RPMI8226 (cell line): ENCODE measurements at places on chromosomes 5 and 9.

DNA sequence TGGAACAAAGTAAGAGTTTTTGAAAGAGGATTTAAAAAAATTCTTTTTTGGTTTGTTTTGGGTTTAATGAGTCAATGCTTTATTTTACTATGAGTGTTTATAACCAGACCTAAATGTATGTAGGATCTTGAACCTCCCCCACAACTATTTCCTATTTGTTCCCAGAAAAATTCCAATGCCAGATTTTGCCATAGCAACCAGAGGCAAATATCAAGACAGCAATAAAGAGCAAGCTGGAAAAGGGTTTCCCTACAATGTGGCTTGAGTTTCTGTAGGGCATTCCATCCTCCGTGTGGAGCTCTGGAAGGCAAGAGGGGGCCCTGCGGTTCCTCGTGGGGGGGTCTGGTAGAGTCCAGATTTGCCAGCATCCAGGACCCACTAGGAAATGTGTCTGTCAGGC is 27.8 kb upstream of the GDNF start:
- DNase-seq, result no peak

GRCh38 chr9:99349870-99350269 is 127.8 kb downstream of the SEC61B start:
- DNase-seq, result no peak

GRCh38 chr9:131873891-131874440 is 134.1 kb upstream of the RAPGEF1 start:
- no peak for DNase-seq

- DNase-seq, result peak; percentile 47
These were observed 506.6 kb upstream of the MPDZ start for GRCh38 chr9:13786131-13786530.

- no peak for DNase-seq
These were observed 2.1 kb downstream of the RNF145 start for GRCh38 chr5:159207222-159207685.

- DNase-seq, result no peak
These were observed 345.1 kb downstream of the SPATA31D1 start for GRCh38 chr9:82333671-82334070.

- DNase-seq, result no peak
These were observed 25.5 kb downstream of the HK3 start for GRCh38 chr5:176873541-176874172.

- DNase-seq, result no peak
These were observed 113.9 kb downstream of the DAB2IP start for GRCh38 chr9:121765021-121765950.

- DNase-seq, result no peak
These were observed 8.6 kb upstream of the PSAT1 start for GRCh38 chr9:78288214-78288892.

DNA sequence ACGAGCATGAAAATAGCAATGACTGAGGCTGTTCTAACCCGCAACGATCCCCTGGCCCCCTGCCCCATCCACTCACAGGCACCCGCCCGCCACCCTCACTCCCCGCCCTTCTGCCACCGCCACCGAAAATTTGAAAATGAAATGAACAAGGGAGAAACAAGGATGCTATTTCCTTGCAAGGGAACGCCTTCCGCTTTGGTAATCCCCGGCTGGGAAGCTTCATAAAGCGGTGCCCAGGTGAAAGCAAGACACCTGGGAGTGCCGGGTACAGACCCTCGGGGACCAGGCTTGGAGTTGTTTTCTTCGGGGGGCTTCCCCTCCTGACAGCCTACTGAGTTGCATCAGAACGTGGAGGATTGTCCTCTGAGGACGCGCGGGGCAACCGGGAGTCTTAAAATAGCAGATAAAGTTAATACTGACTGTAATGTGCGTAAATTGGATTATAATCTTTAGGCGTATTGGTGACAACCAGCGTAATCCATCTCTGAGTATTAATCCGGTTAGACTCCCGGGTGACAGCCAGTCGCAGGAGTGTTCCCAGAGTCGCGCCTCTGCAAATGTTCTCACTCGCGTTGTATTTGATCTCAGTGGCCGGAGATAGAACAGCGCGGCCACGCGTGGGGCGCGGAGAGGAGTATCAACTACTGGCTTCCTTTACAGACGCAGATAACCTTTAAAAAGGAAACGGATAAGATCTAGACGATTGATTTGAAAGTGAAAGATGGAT is 885 bp upstream of the MLLT3 start:
- DNase-seq, result peak; percentile 35

DNA sequence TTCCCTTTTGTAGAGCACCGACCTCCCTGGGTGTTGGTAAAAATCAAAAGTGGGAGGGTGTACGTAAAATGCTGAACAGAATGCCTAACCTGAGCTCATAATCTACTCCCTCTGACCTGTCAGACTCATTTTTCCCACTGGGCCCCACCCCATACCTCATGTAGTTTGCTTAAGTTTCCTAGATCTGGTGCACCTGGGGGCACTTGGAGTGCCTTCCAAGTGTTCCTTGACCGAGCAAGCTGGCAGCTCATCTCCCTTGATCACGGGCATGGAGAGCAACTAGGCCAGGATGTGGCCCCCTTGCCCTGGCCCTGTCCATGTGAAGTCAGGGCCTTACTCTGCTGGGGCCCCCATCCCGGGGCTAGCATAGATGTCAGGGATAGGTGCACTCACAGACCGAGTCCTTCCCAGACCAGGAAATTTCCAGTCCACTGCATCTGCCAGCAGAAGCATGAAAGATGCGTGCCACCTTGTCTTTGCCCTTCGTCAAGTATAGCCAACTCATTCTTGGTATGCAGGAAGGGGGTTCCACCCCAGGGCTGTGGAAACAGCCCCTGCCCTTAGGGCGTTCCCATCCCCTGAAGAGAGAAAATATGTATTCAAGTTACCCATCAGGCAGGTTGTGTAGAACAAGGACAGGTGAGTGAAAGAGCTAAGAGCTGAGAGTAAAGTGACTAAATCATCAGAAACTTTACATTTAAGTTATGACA is 41.9 kb downstream of the SLC22A5 start:
- peak; percentile 41 for DNase-seq

GRCh38 chr9:132041798-132042197 is 37.9 kb downstream of the MED27 start:
- no peak for DNase-seq

DNA sequence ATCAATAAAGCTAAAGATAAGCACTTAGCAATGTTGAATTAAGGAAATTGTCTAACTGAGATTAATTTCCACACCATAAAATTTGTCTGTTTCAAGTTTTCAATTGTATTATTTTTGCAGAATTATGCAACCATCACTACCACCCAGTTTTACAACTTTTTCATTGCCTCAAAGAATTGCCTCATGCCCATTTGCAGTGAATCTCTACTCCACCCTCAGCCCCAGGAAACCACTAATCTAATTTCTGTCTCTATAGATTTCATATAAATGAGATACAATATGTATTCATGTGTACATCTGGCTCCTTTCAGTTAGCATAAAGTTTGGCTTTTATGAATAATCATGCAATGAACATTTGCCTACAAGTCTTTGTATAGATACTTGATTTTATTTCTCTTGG is 72.9 kb downstream of the PTCD2 start:
- DNase-seq, result no peak

DNA sequence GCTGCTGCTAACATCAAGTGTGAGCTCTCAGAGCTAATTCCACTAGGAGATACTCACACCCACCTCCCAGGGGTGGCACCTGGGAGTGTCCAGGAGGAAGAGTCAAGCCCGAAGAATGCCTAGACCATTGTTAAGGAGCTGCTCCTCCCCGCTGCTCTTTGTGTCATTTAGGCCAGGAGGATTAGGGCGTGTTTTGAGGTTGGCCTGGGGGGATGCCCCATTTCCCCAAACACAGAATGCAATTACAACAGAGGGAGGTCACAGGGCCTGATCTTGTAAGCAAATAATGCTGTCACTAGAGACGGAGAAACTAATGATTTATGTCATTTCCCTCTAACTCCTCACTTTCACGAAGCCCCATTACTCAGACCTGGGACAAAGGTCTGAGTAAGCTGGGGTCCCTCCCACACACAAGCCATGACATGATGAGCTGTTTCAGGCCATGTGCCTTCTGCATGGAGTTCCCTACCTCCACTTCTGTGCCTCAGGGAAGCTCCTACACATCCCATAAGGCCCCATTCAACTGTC is 312.5 kb downstream of the ACTL7B start:
- no peak for DNase-seq

- DNase-seq, result no peak
These were observed 11.9 kb downstream of the MSX2 start for GRCh38 chr5:174736331-174736721.

- no peak for DNase-seq
These were observed 61.0 kb downstream of the TRIO start for GRCh38 chr5:14204011-14204670.

GRCh38 chr5:56072863-56073766 is 78.4 kb upstream of the IL6ST start:
- no peak for DNase-seq

DNA sequence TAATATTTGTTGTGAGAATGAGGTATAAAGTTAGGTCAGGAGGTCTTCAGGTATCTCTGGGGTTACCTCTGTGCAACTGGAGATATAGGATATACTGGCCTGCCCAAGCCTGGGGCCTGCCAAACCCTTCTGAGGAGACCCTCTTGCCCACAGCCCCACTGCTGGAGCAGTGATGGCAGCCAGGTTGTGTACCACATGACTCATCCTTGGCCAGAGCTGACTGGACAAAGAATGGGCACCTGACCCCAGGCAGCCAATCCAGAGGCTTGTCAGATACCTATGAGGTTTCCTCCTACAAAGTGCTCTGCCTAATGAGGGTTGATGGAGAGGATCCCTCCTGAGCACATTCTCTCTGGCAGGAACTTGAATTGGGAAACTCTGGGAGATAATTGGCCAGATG is 56.1 kb upstream of the TBC1D2 start:
- DNase-seq, result no peak

- DNase-seq, result no peak
These were observed 4.2 kb downstream of the AK1 start for GRCh38 chr9:127873223-127873691.

DNA sequence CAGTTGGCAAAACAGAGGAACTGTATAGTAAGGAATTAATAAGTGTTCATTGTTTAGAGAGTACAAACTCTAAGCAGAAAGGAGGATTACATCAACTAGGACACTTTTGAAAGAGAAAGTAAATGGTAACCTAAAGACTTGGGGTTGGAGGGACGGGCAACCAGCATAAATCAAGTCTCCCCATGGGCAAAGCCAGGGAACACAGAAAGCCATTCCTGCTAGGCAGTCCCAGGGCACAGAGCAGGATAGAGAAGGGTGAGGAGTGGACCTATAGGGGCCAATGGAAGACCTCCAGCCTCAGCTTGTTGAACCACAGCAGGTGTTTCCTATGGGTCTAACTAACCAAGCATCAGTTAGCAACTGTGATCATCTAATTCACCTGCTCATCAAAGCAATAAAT is 9.2 kb upstream of the ERAP1 start:
- no peak for DNase-seq

DNA sequence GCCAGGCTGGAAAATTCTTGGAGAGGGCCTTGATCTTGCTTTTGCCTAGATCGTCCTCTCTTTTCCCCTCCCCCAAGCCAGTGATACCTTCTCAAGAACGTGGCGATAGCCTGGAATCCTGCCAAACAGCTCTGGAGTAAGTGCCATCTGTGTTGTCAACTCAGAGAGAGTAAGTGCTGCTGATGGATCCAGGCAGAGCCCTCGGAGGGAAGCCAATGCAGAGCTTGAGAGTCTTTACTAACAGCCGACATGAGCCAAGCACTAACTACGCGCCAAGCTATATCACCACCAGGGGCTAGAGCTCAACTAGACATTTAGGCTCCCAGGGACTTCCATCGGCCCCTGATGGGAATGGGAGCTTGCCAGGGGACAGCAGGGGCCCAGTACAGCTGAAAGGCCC is 17.6 kb downstream of the RAPGEF1 start:
- peak; percentile 74 for DNase-seq

DNA sequence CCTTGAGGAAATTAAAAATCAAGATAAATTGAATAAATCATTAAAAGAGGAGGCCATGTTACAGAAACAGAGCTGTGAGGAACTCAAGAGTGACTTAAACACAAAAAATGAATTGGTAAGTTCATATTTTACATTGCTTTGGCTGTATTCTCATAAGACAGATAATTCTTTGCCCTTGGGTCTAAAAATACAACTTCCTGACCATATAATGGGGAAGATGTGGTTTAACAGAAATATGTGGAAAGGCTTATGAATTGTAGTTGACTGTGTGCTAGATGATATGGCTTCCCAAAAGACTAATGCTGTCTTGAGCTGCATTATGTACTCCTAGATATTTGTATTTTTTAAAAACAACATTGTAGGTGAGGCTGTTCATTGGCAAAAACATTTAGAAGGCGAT is 33.1 kb downstream of the CNTRL start:
- no peak for DNase-seq

DNA sequence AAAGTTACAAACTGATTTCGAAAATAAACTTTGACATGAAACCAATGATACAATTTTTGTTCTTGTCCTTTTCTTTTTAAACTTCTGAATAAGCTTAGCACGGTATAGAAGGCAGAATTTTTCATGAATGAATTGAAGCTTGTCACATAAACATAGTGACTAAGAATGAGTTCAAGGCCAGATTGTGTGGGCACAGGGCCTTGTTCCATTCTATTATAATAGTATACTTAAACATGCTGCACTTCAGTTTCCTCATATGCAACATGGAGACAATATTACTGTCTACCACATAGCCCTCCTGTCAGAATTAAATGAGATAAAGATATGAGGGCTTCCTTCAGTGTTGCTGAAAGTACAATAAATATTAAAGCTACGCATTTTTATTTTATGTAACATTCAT is 204.2 kb upstream of the HAPLN1 start:
- DNase-seq, result no peak

DNA sequence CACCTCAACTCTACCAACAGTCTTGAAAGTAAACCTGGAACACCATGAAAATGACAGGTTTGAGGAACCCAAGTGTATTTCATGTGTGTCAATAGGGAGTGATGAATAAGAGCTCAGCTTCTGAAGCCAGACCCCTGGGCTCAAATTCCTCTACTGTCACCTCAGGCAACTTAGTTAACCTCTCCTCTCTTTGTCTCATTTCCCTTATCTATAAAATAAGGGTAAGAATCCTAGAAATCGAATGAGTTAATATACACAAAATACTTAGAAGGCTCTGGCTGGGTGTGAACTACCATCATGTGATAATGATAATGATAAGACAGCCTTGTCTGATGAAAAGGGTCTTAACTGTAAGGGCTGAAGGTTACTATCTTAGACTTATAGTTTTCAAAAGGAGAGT is 66.3 kb downstream of the PIP5K1B start:
- DNase-seq, result no peak

DNA sequence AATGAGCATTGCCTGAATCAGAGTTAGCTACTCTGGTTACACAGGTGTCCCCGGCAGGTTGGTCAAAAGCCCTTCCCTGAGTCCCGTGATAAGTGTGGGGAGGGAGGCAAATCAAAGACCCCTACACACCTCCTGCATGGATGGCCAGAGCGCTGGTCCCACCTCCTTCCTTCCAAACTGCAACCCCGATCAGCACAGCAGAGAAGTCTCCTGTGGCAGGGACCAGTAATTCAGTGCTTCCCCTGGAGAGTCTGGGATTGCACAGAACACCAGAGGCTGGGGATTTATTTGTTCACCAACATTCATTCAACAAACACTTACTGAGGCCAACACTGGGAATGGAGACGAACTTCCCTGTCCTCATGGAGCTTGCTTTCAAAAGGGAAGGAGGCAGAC is 46.2 kb downstream of the NSUN2 start:
- DNase-seq, result no peak

GRCh38 chr5:984774-985173 is 23.8 kb upstream of the NKD2 start:
- no peak for DNase-seq

- DNase-seq, result no peak
These were observed 222.9 kb upstream of the MEF2C start for GRCh38 chr5:89105836-89106235.

- DNase-seq, result no peak
These were observed 630.2 kb upstream of the DMAC1 start for GRCh38 chr9:8429768-8430167.
